ENCODE measurements at places on chromosomes 7 and 10. TPM values are rescaled to one million over a fixed set of nuclear protein-coding genes. Genes with fewer than 3 reads are reported as not detected.

DNA sequence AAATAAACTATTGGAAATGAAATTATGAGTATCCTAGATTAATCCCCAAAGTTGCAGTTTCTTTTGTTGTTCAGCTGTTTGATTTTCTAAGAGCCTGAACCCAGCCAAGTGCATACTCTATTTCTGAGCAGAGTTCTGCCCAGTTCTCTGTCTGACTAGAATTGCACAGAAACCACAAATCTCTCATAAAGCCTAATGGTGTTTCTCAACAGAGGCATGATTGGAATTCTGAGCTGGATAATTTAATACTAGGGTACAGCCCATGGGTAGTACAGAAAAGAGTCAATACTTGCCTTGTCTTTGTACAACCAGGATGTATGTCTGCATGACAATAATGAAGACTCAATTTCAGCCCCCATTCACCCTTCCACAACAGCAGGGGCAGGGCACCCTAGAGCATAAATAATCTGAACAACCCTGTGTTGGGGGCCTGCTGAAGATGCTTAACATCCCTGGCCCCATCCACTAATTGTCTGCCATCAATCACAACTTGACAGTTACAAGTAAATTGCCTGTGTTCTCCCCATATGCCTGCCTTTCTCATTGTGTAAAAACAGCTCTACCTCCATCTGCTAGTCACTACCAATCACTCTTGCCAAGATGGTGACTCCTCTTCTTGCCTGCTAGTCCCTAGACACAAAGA, 114.4 kb downstream of the NPSR1 start:
- no peak for DNase-seq

DYNC1I1 gene
- 4.4 TPM for total RNA-seq

DNA sequence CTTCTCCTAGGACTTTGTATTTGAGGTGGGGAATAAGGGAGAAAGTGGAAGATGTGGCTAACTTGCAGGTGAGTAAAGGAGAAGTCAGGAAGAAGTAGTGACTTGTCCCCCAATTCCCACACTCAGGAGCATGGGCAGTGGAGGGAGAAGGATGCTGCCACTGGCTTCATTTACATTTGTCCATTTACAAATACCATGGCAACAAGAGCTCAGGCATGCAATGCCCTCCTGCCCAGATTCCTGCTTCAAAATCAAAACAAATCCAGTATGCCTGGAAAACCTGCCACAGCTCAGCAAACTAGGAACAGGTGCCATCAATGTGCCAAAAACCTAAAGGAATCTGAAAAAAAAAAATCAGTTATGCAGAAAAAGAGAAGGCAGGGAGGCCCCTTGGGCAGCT, 139.9 kb downstream of the KCNMA1 start:
- DNase-seq, result peak; percentile 66

ZNF853 gene
- 0.94 TPM for total RNA-seq

DNA sequence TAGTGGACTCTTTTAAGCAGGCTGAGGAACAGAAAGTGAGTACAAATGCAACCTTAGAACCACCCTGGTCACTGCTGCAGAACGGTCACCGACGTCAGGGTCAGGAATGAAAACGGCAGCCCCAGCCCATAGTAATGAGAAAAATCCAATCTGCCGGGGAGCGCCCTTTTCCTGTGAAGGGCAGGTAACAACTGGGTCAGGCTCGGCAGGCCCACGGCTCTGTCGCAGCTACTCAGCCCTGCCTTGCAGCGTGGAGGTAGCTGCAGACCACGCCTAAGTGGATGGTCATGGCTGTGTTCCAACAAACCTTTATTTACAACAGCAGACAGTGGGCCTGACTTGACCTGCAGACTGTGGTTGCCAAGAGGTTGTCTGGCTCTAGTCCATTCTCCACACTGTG, 563.2 kb downstream of the DNAJB6 start:
- DNase-seq, result no peak

DNA sequence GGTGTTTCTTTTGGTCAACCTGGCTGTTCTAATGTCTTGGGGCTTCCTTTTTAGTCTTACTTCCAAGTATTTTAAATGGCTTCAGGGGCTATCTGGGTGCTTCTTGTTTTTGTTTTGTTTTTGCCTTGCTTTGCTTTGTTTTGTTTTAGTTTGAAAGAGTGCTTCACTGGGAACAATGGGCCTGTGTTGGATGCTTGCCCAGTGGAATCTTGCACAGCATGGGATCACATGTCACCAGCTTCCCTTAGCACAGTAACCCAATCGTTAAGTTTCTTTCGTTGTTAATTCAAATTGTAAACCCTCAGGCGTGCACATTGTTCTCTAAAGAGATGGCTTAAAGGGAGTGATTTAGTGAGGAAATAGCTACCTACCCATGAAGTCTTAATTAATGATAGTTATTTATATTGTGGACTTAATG, 8.9 kb downstream of the COL17A1 start:
- peak; percentile 85 for DNase-seq

- DNase-seq, result no peak
Observed at GRCh38 chr7:37815671-37816371, 32.6 kb upstream of the NME8 start.

GRCh38 chr10:5776136-5776880, 36.9 kb downstream of the GDI2 start:
- no peak for DNase-seq

DNA sequence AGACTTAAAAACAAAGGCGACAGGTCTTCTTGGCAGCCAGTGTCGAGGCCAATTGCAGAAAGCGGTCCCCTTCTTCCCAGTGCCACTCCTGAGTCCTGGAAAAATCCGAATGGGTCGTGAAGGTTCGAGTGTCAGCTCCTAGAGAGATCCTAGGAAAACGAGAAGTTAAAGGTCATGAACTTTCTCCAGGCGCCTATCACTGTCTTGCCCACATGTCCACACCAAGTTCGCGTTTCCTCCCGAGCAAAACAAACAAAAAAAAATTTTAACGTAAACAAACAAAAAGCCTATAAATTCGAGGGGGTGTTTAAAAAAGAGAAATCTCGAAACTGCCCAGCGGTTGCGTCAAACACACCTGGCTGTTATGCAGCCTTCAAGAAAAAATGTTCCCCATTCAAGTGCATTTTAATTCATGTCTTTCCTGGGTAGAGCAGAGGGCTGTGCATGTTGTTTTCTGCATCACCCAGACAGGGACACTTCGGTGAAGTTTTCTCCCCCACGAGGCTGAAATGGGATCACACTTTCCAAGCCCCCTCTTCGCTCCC, 1.5 kb downstream of the ARHGAP21 start:
- DNase-seq, result peak; percentile 25

LEP gene
- not detected for total RNA-seq

- no peak for DNase-seq
Observed at GRCh38 chr10:132095403-132096113, 29.8 kb downstream of the JAKMIP3 start.

STMP1 gene
- total RNA-seq, result 34.0 TPM

- DNase-seq, result no peak
Observed at GRCh38 chr7:99543081-99543671, 8.7 kb downstream of the FAM200A start.

SLC13A1 gene
- total RNA-seq, result not detected

DNA sequence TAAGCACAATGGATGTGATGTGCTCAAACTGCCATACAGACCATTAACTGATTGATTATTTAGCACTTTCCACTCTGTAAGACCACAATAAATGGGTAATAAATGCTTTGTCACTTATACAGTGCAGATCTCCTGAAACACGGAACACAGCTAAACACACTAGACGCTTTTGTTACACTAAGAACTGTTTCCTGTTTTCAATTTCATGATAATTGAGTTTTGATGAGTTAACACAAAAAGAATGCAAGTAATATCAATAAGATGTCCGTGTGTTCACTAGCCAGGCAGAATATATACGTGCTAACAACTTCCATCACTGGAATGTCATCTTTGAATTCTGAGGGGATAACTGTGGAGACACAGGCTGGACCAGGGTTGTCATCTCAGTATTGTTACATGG, 178.8 kb downstream of the SKAP2 start:
- DNase-seq, result no peak

DNA sequence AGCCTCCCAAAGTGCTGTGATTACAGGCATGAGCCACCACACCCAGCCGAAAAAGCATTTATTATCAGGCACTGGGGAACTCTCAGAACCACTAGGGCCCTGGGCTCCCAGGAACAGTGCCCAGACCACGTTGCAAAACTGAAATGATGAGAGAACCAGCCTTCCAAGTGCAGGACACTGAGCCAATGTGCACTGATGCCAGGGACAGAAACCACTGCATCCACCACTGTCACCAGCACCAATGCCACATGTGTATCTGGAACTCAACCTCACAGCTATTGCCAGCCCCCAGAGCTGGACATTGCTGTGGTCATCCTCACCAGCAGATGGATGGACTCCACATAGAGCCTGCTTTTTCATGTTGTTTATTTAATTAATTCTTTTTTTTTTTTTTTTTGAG, 28.2 kb upstream of the TPST1 start:
- no peak for DNase-seq

ITPRID1 gene
- not detected for total RNA-seq

- DNase-seq, result no peak
Observed at GRCh38 chr10:80767963-80768362, 230.3 kb downstream of the SH2D4B start.

GRCh38 chr10:18437486-18437885, 213.9 kb downstream of the NSUN6 start:
- DNase-seq, result peak; percentile 9

DNA sequence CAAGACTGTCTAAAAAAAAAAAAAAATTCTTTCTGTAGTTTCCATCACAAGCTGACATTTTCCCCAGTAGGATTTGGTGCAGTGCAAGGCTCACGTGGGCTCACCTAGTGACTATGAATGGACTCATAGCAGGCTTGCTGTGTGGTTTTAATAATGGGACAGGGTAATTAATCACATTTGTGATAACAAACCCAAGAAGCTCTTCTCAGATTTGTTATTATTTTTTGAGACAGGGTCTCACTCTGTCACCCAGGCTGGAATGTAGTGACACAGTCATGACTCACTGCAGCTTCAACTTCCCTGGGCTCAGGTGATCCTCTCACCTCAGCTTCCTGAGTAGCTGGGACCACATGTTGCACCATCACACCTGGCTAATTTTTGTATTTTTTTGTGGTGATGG, 40.0 kb downstream of the NACAD start:
- DNase-seq, result peak; percentile 66

- peak; percentile 8 for DNase-seq
Observed at GRCh38 chr10:7872041-7872442, 53.7 kb downstream of the TAF3 start.

DNA sequence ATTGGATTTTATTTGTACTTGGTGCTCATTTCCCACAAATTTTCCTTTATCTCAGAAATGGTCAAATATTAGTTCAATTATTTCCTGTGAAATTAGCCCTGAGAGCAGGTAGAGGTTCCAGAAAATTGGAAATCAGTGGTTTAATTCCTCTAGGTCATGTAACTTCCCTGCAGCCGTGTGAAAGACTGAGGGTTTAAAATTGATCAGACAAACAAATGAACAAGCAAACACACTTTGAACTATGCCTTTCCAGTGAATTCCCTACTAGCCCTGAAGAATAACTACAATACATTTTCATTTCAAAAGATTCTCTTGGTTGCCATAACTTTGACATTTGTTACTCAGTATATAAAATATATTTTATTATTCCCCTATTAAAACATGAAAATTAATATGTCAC, 1116.7 kb downstream of the REEP3 start:
- DNase-seq, result no peak

ELFN1 gene
- not detected for total RNA-seq

DNA sequence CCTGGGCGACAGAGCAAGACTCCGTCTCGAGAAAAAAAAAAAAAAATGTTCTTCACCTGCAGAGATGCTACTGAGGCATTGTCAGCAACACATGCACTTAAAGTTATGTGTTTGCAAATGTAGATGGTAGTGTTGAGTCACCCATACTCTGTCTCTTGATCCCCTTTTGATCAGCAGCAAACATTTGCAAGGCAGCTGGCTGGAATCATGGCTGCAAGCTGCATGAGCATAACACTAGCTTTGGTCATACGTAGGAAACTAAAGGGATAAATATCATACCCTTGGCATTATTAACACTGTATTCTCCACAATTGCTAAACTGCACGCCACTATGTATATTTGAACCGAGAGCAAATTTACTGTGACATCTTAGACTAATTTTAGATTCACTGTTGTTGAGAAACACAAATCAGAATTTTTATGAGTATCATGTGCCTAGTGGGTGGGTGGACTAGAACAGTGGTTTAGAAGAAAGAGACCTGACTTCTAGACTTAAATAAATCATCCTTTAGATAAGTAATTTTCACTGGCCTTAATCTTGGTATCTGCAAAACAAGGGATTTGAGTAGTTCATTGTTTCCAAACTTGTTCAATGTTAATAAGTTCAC, 229.3 kb upstream of the MEOX2 start:
- peak; percentile 44 for DNase-seq

ALOX5 gene
- not detected for total RNA-seq

AEBP1 gene
- total RNA-seq, result 0.44 TPM

PTPN20 gene
- not detected for total RNA-seq

DNA sequence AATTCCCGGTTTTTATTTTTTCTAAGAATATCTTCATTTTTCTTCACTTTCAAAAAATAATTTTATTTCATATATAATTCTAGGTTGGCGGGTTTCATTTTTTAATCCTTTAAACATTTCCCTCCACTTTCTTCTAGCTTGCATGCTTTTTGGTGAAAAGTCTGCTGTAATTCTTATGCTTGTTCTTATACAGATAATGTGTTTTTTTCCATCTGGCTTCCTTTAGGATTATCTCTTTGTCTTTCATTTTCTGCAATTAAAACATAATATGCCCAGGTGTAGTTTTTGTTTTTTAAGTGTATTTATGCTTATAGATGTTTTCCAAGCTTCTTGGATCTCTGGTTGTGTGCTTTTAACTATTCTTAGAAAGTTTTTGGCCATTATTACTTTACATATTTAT, 341.3 kb upstream of the SEMA3C start:
- peak; percentile 33 for DNase-seq

DNA sequence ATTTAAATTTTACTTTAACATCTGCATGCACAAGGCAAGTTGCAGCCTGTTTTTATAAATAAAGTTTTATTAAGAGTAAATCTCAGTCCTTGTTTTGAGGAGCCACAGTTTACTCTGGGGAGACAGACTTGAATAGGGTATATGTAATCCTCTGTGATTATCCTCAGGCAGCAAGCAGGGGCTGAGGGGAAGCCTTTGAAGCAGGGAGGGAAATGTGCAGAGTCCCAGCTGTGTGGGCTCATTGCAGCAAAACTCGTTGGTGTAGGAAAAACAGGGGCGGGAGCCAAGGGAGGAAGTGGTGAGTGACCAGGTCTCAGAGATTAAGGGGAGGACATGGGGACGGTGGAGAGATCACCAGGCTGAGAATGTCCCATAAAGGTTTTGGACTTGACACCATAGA, 34.3 kb upstream of the SMC3 start:
- DNase-seq, result no peak

GRCh38 chr10:8174762-8175161, 120.3 kb downstream of the GATA3 start:
- DNase-seq, result no peak
